ENCODE measurements at places on chromosomes 5 and 9.

DNA sequence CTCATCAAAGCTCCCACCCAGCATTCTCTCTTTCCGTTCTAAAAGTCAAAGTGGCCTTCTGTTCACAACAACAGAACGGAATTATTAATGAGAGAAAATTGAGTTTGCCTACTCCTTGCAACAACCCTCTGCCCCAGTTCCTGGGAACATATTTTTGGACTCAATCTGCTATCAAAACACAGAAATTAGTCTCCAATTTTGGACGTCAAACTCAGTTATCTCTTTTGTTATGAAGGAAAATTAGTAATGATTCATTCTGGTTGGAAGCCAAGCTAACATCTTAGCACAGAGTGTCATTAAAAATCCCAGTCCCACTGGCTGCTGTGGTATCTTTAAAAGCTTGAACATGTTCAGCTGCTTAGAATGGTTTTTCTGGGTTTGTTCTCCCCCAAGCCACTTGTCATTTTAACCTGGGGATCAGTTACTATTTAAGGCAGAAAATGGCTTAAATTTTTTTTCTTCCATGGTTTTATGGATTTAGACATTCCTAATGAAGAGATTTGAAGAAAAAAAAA is 343.2 kb downstream of the TRIM32 start:
- no peak for DNase-seq

GRCh38 chr5:136211282-136212040 is 18.5 kb upstream of the SMIM32 start:
- no peak for DNase-seq

GRCh38 chr5:149172261-149172660 is 31.0 kb downstream of the ABLIM3 start:
- DNase-seq = peak; percentile 86

DNA sequence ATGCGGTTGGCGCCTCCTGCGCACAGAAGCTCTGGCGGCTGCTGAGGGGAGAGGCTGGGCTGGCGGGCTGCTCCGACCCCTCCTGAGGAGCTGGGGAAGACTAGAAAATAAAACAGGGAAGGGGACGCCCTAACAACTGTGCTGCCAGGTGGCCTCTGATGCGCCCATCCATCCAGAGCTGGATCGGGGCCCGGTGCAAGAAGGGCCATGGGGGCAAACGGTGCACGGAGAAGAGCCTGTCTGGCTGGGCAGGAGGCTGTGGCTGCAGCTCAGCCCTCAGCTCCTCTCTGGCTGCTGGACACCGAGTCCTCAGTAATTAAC is 21.0 kb upstream of the MRNIP start:
- DNase-seq = no peak

- DNase-seq = peak; percentile 92
These were observed 43.1 kb upstream of the RXRA start for GRCh38 chr9:134283111-134283515.

DNA sequence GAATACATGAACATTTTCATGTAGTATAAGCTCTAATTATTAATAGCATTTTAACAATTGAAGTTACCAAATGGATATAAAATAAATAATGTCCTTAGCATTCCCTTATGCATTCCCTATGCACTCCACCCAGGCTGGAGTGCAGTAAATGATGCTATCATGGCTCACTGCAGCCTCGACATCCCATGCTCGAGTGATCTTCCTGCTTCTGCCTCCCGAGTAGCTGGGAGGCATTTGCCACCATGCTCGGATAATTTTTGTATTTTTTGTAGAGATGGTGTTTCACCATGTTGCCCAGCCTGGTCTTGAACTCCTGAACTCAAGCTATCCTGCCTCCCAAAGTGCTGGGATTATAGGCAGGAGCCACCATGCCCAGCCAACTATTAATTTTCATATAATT is 184.0 kb downstream of the PBX3 start:
- no peak for DNase-seq

DNA sequence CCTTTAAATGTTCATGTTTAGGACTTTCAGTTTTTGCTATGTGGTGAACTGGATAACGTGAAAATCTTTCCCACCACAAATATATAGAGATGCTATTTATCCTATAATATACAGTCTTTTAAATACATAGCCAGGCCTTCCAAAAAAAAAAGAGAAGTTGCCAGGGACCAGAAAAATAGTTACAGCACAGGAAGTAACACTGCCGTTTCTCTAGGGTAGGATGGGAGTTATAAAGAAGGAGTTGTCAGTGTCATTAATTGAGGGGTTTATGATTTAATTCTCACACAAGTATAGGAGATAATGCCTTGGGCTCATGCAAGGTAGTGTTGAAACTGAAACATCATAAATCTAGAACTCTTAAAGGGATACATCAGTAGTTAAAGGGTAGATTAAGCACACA is 83.9 kb downstream of the LRRC70 start:
- DNase-seq = no peak

DNA sequence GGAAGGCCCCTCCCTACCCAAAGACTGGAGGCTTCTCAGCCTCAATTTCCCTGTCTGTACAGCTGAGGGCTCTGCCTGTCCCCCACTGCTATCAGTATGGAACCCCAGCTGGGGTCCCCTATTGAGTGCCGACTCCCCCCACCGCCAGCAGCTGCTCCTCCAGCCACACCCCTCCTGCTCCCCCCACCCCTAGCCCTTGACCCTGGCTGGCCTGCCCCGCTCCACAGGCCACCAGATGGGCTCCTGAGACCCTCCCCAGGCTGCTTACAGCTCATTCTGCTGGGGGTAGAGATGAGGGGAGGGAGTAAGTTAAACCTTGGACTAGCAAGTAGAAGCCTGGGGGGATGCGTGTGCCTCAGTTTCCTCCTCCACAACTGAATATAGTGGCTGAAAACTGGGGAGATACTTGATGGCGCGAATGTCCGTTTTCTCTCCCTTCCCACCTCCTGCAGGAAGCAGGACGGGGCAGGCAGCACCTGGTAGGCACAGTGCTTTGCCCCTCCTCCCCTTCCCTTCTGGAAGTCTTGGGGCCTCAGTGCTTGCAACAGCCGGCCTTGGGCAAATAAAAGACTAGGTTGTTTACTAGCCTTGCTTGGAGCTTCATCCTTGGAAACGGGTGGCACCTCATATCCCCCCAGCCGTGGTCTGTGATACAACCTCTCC is 19.1 kb downstream of the URM1 start:
- DNase-seq = peak; percentile 58

- DNase-seq = no peak
These were observed 288.8 kb upstream of the ADAMTSL1 start for GRCh38 chr9:18185196-18185595.

GRCh38 chr5:40649463-40650030 is 30.2 kb upstream of the PTGER4 start:
- DNase-seq = no peak

DNA sequence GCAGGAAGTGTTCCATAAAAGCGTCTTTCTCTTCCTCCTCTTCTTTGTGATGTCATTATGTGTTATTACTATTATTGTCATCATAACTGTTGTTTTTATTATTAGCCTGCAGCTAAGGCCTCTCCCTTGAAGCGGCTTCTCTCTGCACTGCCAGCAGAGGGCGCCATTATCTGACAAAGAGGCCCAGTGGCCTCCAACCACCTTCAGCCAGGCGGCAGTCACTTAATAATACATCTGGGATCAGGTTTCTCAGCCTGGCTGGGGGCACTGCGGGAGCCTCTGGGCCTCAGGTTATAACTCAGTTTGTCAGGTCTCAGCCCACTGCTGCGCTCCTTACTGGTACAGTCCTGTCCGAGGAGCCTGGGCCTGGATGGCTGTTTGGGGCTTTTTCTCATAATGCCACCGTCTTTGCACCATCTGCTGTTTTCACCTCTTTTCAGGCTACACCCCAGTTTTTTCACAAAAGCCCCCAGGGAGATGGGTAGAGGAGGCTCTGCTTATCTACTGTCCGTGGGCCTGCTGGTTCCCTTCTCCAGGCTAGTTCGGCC is 281.9 kb downstream of the NSG2 start:
- peak; percentile 91 for DNase-seq

DNA sequence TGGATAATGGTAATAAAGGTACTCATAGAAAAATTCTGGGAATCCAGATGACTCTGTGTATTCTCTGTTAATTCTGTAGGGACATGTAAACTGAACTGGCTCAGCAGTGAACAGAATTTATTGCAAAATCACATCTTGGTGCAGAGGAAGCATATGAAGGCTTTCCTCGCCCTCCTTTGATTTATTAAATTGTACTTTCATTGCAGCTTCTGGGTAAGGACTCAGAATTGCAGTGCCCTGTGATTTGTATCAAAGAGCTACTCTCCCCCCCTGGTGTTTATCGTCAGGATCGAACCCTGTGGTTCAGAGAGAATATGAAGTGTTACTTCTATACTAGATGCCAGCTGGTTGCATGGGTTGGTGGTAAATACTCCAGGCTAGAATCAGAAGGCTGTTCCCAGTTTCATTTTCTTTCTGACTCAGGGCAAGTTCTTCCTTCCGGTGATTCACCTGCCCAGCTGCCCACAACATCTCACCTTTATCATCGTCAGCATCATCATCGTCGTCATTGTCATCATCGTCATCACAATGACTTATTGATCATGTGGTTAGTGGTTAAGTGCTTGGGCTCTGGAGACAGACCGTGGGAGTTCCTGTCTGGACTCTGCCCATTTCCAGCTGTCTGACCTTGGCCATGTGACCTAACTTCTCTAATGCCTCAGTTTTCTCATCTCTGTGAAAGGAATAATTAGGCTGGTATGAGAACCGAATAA is 238.8 kb downstream of the ARHGAP26 start:
- peak; percentile 65 for DNase-seq

- DNase-seq = peak; percentile 94
These were observed 22.1 kb downstream of the CAMSAP1 start for GRCh38 chr9:135885100-135885853.

DNA sequence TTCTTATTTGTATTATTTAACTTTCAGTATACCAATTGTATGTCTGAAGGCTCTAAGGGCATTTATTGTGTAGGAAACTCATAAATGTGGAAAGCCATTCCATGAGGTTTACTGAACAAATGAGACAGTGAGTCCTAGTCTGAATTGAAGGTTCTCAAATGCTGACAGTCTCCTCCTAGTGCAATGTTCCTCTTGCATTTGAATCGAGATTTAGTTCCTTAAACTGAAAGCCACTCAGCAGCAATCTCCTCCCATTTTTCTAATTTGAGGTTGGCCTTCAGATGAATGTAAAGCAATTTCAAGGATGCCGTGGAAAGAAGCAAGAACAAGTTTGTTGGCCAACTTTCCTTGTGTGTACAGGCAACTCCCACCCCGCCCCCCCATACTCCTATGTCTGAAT is 493.2 kb upstream of the KLF4 start:
- DNase-seq = no peak

GRCh38 chr9:95327239-95327865 is 9.8 kb upstream of the FANCC start:
- DNase-seq = no peak

DNA sequence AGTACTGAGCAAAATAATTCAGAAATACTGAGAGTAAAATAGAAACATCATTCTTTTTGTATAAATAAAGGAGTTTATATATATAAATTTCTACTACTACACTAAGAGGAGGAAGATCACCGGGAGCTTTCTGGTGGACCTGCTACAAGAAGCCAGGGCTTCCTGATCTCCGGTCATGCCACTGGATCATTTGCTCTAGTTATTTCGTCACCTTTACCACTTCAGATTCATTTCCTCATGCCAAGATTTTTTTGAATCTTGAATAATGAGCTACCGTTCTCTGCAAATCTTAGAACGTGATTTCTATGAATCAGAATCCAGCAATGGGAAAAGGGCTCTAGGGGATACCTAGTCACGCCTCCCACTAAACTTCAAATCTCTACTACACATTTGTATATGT is 51.9 kb upstream of the TBC1D9B start:
- DNase-seq = no peak

DNA sequence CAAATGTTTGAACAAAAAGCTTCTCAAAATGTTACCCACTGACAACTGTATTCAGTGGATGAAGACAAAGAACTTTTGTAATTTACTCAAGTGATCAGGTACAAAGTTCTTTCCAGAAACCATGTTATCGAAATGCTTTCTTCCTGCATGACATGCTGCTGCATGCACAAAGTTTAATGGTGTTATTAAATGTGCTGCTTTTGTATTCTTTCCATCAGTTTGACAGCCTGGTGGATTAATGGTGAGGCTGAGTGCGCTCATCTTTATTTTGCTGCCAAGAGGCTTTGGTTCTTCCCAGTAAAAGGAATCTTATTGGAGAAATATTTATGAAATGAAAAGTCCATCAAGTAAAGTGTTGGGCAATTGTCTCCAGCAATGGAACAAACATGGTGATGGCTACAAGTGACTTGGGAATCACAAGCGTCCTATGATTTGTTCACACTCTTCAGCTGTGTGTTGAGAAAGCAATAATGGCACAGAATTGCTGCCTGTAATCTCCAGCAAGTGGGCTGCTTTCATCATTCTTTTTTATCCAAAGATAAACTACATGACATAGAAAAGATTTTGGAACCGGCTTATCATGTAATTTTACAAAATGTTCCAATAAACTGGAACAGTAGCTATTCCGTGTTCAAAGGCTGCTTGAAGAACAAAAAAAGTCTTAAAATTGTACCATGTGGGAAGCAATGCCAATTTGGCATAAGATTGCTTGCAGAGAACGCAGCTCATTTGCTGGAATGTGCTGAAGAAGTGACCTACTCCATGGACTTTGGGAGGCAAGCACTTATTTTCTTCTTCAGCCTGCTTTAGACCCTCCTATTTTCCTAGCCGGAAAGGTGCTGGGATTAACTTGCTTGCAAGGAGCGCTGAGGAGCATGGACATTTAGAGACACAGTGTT is 153.1 kb downstream of the HSD17B3 start:
- DNase-seq = peak; percentile 23

GRCh38 chr5:146283344-146283761 is 55.3 kb upstream of the POU4F3 start:
- no peak for DNase-seq

DNA sequence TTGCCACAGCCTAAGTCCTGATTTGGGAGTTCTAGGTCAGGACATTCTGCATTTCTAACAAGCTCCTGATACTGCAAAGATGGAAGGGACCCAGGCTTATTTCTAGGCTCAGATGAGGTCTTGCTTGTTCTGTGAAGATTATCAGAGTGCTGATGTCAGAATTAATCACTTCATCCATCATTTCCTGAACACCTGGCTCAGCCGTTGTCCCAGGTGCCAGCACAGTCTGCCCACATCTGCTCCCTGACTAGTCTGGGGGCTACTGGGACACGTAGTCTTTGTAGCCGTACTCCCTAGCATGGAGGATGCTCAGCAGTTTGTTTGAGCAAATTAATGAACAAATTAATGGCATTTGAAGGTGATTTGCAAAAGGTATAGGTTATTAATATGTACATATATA is 17.9 kb upstream of the SPINK4 start:
- DNase-seq = no peak

DNA sequence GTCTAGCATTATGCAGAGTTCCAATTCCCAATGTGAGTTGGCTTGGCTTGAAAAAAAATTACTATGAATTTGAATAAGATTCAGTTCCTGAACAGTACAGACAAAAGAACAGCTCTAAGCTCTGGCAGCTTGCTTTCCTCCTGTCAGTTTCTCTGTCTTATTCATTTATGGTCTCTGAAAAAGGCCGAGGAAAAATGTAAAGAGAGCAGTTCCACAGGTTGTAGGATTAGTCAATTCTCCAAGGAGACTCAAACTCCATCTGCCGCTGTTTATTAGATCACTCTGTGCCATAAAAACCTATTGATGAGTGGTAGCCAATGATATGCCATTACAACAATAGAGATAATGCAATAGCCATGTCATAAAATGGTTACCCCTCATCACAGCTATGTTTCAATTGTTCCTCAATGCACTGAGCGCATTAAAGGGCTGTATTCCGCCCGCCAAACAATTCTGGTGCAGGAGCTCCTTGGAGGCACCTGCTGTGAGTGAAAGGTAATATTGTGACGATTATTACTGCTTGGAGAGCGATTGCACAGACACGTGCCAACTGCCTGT is 188.2 kb downstream of the ARRDC3 start:
- no peak for DNase-seq

- DNase-seq = peak; percentile 35
These were observed 100.0 kb downstream of the KIAA1958 start for GRCh38 chr9:112586599-112587155.

- no peak for DNase-seq
These were observed 22.2 kb downstream of the CCT5 start for GRCh38 chr5:10272053-10272874.

Measured in osteoblast (primary cell).